NCI-H2081 (cell line): ENCODE measurements at places on chromosomes 13 and 19.

DNA sequence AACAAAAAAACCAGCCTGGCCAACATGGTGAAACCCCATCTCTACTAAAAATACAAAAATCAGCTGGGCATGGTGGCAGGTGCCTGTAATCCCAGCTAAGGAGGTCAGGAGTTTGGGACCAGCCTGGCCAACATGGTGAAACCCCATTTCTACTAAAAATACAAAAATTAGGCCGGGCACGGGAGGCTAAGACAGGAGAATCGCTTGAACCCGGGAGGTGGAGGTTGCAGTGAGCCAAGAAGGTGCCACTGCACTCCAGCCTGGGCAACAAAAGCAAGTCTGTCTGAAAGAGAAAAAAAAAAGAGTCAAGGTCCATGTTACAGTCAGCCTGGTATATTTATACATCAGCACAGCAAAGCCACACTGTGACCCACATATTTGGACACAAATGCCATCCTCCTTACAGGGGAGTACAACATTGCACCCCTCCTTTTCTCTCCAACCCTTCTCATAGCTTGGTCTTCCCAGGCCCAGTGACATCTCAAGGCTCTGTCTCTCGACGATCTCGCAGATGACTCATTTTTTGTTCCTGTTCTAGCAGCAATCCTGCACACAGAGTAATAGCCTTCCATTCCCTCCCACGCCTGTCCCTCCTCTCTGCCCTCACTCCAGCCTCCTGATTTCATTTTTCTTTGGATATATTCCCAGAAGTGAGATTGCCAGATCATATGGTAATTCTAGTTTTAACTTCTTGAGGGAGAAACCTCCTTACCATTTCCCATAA is 21.0 kb upstream of the DPP9 start:
- DNase-seq: no peak

- no peak for DNase-seq
These were observed 141.3 kb upstream of the HTR2A start for GRCh38 chr13:47038188-47038587.

DNA sequence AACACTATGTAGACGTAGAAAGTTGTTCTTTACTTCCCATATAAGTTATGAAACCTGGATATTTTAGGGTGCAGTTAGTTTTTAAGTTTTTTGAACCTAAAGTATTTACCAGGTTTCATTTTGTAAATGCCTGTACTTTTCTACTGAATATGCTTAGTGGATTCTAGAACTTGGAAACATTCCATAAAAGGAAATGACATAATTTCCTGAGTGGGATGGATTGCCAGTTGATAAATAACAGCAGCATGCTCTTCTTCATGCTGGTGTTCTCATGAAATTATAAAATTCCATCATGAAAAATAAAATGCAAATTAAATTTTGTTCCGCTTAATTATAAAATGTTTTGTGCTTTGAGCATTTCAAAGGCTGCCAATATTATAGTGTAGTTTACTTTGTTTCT is 362.2 kb upstream of the PCDH20 start:
- no peak for DNase-seq

GRCh38 chr13:51477149-51477548 is 24.3 kb upstream of the INTS6 start:
- DNase-seq: no peak

DNA sequence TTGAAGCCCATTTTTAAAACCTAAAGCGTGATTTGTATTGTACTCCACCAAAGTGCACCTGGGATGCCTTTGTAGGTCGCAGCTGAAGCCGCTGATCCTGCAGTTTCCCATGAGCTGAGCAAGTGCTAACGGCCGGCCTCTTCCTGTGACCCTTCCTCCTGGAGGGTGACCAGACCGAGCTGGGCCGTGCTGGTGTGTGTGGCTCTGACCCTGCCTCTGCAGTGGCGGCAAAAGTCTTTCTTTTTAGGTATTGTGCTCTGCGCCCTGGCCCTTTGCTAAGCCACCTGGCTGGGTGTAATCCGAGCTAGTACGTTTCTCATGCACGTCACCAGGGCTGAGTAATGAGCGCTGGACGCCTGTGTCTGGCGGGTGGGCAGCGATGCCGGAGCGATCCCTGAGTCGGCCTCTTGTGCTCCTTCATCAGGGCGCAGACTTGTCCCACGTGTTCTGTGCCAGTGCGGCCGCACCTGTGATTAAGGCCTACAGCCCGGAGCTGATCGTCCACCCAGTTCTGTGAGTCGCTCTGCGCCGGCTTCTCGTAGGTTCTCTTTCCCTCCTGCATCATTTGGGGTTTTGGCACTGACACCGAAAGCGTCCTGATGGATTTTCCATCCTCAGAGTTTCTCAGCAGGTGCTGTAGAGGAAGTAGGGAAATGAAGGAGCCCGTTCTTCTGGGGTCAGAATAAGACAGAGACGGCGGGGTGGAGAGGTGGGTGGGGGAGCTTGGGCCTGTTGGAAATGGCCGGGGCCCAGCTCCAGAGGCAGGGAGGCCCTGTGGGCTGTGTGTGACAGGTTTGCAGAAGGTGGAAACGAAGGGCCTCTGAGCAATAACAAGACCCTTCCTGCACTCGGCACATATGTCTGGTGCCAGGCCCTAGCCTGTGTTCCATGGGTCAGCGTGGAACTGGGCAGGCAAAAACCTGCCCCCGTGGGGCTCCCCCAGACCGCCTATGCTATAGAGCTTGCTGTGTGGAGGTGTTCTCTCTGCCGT is 9.7 kb downstream of the NAXD start:
- DNase-seq: no peak

GRCh38 chr19:7442423-7442822 is 46.4 kb downstream of the PEX11G start:
- no peak for DNase-seq

DNA sequence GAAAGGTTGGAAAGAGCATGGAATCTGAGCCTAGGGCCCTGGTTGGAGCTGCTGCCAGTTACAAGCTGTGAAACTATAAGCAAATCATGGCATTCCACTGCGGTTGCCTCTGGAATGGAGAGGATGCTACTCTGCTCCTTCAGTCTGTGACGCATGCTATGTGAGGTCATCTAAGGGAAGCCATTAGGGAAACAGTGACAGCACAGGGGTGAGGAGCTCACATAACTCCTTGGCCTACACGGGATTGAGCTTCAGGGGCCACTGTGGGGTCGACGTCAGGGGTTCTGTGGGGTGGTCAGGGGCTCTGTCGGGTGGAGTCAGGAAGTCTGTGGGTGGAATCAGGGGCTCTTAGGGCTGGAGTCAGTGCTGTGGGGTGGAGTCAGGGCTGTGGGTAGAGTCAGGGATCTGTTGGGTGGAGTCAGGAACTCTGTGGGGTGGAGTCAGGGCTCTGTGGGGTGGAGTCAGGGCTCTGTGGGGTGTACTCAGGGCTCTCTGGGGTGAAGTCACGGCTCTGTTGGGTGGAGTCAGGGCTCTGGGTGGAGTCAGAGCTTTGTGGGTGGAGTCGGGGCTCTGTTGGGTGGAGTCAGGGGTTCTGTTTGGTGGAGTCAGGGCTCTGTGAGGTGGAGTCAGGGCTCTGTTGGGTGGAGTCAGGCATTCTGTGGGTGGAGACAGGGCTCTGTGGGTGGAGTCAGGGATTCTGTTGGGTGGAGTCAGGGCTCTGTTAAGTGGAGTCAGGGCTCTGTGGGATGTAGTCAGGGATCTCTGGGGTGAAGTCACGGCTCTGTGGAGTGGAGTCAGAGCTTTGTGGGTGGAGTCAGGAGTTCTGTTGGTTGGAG is 35.8 kb upstream of the MEDAG start:
- no peak for DNase-seq

DNA sequence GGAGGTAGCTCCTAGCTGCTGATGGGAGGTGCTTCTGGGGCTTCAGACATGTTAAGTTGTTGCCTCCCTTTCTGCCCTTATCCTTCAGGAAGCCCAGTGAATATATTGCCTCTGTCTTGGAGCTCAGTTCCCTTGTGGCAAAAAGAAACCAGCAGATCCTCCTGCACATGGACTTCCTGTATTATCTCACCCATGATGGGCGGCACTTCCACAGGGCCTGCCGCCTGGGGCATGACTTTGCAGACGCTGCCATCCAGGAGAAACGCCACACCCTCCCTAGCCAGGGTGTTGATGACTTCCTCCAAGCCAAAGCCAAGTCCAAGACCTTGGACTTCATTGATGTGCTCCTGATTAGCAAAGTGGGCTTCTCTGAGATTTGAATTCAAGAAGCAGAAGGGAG is 6.0 kb upstream of the CYP4F12 start:
- DNase-seq: no peak

DNA sequence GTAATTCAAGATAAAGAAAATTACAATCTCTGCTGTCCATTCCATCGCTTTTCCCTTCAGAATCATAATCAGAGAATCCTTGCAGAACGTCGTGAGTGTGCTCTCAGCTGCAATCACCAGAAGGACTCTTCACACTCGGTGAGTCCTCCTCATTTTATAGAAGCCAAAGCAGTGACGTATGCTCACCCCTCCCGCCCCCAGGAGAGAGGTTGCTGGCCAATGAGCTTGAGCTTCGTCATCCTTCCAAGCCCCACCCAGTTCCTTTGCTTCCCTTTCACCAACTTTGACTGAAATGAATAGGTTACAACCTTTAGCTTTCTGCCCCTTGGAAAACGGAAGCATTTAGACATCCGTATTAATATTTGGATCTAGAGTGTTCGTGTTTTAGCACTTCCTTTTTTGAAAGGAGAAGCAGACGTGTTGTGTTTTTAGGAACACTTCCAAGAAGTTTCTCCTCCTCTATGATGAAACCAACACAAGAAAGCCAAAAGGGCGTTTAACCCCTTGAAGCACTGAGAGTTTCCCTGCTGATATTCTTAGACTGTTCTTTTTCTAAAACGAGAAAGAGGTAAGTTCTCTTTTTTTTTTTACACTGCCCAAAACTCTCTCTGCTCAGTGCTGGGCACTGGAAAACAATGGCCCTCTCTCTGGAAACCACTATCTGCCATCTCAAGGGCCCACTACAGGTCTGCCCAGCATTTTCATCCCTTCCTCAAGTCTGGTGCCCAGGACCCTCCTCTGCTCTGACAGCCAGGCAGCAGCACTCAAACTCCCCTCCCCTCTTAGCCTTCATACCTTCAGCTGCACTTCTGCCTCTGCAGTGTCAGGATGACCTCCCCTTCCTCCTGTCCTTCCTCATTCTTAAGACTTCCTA is 44.3 kb upstream of the CEACAM21 start:
- no peak for DNase-seq

DNA sequence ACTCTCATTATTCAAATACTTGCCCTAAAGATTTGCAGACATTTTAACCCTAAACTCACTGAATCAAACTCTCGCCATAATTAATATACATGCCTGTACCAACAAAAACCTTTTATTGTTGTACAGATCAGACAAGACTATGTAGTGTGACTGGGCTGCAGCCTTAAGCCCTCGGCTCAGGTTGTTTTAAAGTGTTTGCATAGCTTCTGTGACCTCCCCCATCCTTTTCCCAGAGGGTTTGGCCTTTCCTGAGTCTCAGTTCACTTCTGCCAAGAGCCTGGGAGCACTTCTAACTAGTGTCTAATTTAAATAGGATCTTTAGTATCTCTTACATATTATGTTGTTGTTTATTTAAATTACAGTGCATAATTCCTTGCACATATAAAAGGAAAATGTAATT is 158.2 kb downstream of the HS6ST3 start:
- no peak for DNase-seq

DNA sequence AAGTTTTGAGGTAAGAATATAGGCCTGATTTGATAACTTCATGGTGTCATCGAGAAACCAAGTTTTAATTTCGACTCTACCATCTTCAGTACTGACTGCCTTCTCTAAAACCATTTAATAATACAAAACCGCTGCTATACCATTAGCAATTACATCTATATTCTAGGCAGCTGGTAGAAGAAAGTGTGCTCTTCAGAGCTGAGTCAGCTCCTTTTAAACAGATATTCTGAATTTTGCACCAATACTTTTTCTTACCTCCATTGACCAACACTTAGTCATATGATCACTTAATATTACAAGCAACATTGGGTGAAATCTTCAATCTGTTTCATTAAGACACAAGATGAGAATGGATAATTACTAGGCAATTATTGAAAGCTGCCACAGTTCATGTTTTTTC is 1667.8 kb downstream of the PCDH9 start:
- DNase-seq: no peak

GRCh38 chr13:59970847-59971246 is 192.9 kb downstream of the DIAPH3 start:
- DNase-seq: no peak

DNA sequence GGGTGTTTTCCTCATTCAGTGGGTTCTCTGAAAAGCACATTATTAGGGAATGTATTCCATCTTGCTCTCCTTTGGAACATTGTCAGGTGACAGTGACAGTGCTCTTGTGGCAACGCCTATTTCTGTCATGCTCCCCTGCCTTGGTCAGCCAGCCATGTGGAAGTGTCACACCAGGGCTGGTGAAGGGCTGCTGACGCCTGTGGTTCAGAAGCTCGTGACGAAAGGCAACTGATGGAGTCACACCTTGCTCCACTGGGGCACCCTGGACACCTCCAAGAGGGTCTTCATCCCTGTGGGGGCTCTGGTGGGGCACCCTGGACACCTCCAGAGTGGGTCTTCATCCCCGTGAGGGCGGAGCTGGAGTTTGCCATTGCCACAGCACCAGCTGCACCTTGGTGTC is 68.9 kb upstream of the GPR183 start:
- no peak for DNase-seq

DNA sequence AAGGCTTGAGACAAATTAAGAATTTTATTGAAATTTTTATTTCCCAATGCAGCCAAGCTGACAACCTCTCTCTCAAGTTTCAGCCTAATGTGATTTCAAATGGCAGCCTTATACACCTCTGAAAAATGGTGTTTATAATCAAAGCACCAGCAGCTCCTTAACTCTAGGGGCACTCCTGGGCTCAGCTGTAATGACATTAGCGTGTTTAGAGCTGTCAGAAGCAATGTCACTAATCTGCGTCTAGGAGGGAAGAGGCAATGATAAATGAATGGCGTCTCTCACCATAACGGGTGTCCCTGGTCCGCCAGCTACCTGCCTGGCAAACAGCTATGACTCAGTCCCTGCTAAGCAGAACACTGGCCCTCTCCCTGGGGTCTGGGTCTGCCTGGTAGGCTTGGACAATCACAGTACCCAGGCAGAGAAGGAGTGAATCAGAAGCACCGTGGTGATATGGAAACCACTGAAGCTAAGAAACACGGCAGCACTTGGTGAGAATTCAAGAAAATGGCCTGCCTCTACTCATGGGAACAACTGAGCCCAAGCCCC is 131.8 kb upstream of the VSTM2B start:
- no peak for DNase-seq

DNA sequence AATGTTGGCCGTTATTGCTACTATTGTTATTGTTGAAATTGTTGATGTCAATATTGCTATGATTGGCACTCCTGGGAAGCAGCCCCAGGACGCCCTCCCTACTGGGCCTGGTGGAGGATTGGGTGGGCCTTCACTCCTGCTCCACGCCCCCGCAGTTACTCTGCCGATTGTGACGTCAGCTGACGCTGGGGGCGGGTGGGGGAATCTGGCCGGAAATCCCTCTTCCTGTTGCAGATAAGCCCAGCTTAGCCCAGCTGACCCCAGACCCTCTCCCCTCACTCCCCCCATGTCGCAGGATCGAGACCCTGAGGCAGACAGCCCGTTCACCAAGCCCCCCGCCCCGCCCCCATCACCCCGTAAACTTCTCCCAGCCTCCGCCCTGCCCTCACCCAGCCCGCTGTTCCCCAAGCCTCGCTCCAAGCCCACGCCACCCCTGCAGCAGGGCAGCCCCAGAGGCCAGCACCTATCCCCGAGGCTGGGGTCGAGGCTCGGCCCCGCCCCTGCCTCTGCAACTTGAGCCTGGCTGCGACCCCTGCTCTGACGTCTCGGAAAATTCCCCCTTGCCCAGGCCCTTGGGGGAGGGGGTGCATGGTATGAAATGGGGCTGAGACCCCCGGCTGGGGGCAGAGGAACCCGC is at the start of gene ETV2:
Gene ETV2, plus strand, starts transcription at position 231 of the 637 bp plus-strand sequence. CDS start 716 bp downstream, outside the sequence.
- no peak for DNase-seq
